ENCODE measurements at places on chromosomes 1 and 21. TPM values are rescaled to one million over a fixed set of nuclear protein-coding genes. Genes with fewer than 3 reads are reported as not detected.

Gene KCNA3
- not detected for total RNA-seq

Gene LINGO4
- not detected for total RNA-seq

Gene C1orf94
- not detected for total RNA-seq

Gene MXRA8
- total RNA-seq: 4.9 TPM

Gene C1orf141
- total RNA-seq: not detected

Gene KRTAP13-4
- not detected for total RNA-seq

Gene RHBG
- total RNA-seq: 0.14 TPM

Gene UTS2
- 0.33 TPM for total RNA-seq

Gene IL20
- not detected for total RNA-seq

Gene AADACL4
- total RNA-seq: not detected

Gene NECTIN4
- total RNA-seq: 50.0 TPM

Gene CFHR5
- not detected for total RNA-seq

Gene GJA9
- not detected for total RNA-seq

Gene RASSF5
- 17.6 TPM for total RNA-seq

Gene SLC25A34
- total RNA-seq: 0.14 TPM

Gene EPS15
- total RNA-seq: 18.1 TPM
